Lower lobe of right lung (tissue), 2 donors: ENCODE measurements at places on chromosomes 7 and 10. TPM values are rescaled to one million over a fixed set of nuclear protein-coding genes. Genes with fewer than 3 reads are reported as not detected.
A peak's percentile ranks its signal among the peaks of the same experiment; 100 is the strongest.

The POLR2J3 gene
- total RNA-seq, result 58.1 TPM

The POLR2J2 gene
- 14.8 TPM for total RNA-seq

The SPDYE8 gene
- not detected for total RNA-seq

The CLRN3 gene
- not detected for total RNA-seq

The TLX1 gene
- total RNA-seq, result not detected

- no peaks in the 10 kb centered on the region for H3K27me3 ChIP-seq
- H3K36me3 ChIP-seq, result no peaks in the 10 kb centered on the region
- no peak overlapping the region for H3K4me3 ChIP-seq
- H3K4me1 ChIP-seq, result no peaks in the 10 kb centered on the region
- no peak for DNase-seq
Observed at GRCh38 chr7:101984133-101984879, 166.9 kb downstream of the CUX1 start.

GRCh38 chr10:29322918-29323317 lies 34.0 kb downstream of the LYZL1 start:
- H3K36me3 ChIP-seq, result no peaks in the 10 kb centered on the region
- no peak for DNase-seq
- H3K4me3 ChIP-seq, result no peak overlapping the region
- H3K27me3 ChIP-seq, result no peaks in the 10 kb centered on the region

- H3K36me3 ChIP-seq, result peaks cover 67% of the 10 kb centered on the region
- no peak overlapping the region for H3K27ac ChIP-seq
- no peaks in the 10 kb centered on the region for H3K27me3 ChIP-seq
- no peak for DNase-seq
- no peaks in the 10 kb centered on the region for H3K4me1 ChIP-seq
Observed at GRCh38 chr10:130174328-130174727, 38.1 kb downstream of the GLRX3 start.

DNA sequence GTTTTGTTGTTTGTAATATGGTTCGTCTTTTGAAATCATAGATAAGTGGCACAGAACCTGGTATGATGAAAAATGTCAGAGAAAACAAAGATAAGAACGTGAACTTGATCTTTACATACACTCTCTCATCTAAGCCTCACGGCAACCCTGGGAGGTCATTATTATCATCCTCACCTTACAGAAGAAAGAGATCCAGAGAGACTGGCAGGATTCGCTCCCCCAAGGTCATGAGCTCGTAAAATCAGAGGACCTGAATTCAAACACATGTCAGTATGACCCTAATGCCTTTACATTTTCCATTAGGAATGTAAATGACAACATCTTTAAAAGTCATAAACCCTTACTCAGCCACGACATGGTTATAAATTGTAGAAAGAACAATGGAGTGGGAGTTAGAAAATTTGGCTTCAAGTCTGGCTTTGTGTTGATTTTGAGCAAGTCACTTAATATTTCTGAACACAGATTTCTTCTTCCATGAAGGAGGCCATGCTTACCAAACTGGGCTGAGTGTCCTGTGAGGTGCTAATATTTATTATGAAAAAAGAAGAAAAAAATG lies 35.9 kb downstream of the HIPK2 start:
- H3K27ac ChIP-seq, result no peak overlapping the region
- no peaks in the 10 kb centered on the region for H3K36me3 ChIP-seq
- H3K4me3 ChIP-seq, result no peak overlapping the region
- no peaks in the 10 kb centered on the region for H3K27me3 ChIP-seq
- peaks cover 80% of the 10 kb centered on the region for H3K4me1 ChIP-seq

DNA sequence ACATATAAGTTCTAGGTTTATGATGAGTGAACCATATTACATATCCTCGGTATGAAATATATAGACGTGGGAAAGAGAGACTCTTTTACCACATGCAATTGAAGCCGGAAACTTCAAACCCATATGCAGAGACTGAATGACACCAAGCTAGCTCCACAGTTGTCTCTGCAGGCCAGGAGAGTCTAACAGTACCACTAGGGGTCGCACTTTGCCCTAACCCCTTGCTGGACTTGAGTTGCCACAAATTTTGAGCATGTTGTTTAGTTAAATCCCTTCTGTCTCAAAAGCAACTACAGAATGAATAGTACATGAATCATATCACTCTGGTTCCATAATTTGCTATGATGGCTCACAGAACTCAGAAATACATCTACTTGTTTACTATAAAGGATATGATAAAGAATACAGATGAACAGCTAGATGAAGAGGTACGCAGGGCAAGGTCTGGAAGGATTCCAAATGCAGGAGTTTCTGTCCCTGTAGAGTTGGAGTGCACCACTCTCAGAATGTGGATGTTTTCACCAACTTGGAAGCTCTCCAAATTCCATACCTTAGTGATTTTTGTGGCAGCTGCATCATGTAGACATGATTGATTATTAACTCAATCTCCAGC lies 112.4 kb upstream of the YAE1 start:
- H3K27ac ChIP-seq, result no peak overlapping the region
- no peaks in the 10 kb centered on the region for H3K36me3 ChIP-seq
- peaks cover 4% of the 10 kb centered on the region for H3K27me3 ChIP-seq
- DNase-seq, result no peak

GRCh38 chr10:11261687-11262493 lies 244.2 kb downstream of the CELF2 start:
- no peaks in the 10 kb centered on the region for H3K27me3 ChIP-seq
- no peak overlapping the region for H3K27ac ChIP-seq
- H3K4me1 ChIP-seq, result peaks cover 16% of the 10 kb centered on the region
- no peak overlapping the region for H3K4me3 ChIP-seq

- H3K4me3 ChIP-seq, result no peak overlapping the region
- peaks cover 6% of the 10 kb centered on the region for H3K36me3 ChIP-seq
- peak overlapping the region; percentile 13 for H3K27ac ChIP-seq
- DNase-seq, result no peak
Observed at GRCh38 chr7:151091431-151091830, 5.2 kb downstream of the AGAP3 start.

DNA sequence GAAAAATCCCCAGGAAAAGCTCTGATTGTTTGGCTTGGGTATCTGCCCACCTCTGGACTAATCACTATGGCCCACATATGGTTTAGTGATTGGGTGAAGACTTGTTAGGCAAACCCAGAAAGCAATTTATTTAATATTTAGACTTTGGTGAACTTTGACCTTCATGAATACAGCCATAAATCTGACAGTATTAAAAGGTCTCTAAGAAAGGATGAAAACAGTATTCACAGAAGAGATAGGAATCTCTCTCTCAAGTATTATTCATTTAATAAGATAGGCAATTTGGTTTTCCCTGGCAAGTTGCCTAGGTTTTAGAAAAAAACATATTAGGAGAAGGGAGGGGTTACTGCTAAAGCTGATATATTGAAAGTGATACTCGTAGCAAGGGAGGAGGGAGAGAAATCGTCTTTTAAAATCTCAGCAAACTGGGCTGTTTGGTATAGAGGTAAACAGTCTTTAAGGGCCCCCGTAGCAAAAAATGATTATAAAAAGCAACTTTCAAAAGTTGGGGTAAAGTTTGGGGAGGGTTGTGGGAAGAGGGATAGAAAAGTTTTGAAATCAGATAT lies 57.1 kb downstream of the LSMEM1 start:
- no peaks in the 10 kb centered on the region for H3K36me3 ChIP-seq
- H3K27ac ChIP-seq, result no peak overlapping the region
- DNase-seq, result no peak

GRCh38 chr7:131124867-131125266 lies 202.8 kb upstream of the MKLN1 start:
- no peaks in the 10 kb centered on the region for H3K36me3 ChIP-seq
- no peak overlapping the region for H3K27ac ChIP-seq
- no peak overlapping the region for H3K4me3 ChIP-seq
- H3K27me3 ChIP-seq, result no peaks in the 10 kb centered on the region
- no peak for DNase-seq

GRCh38 chr10:113137941-113138685 lies 188.1 kb downstream of the TCF7L2 start:
- H3K27me3 ChIP-seq, result no peaks in the 10 kb centered on the region
- H3K36me3 ChIP-seq, result peaks cover 21% of the 10 kb centered on the region
- H3K4me3 ChIP-seq, result no peak overlapping the region
- DNase-seq, result no peak

- peak overlapping the region; percentile 15 for H3K27ac ChIP-seq
- DNase-seq, result no peak
- H3K36me3 ChIP-seq, result peaks cover 68% of the 10 kb centered on the region
- H3K27me3 ChIP-seq, result no peaks in the 10 kb centered on the region
Observed at GRCh38 chr7:43625980-43626379, 43.1 kb downstream of the STK17A start.

GRCh38 chr10:132758865-132759264 lies 27.1 kb downstream of the NKX6-2 start:
- H3K4me1 ChIP-seq, result no peaks in the 10 kb centered on the region
- H3K36me3 ChIP-seq, result peaks cover 35% of the 10 kb centered on the region
- DNase-seq, result no peak
- H3K4me3 ChIP-seq, result no peak overlapping the region
- no peak overlapping the region for H3K27ac ChIP-seq
- no peaks in the 10 kb centered on the region for H3K27me3 ChIP-seq

DNA sequence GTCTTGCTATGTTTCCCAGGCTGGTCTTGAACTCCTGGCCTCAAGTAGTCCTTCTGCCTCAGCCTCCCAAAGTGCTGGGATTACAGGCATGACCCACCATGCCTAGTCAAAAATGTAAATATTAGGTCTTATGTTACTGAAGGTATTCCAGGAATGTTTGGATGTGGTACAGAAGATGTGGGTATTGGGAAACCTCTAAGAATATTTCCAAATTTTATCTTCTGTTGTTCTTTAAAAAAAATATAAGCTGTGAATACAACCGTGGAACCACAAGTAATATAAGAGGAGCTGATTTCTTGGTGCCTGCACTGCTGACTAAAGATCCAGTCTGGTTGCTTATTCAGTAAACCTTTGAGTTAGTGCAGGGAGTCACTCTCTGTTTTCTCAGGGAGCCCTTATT lies 178.3 kb downstream of the AUTS2 start:
- peaks cover 8% of the 10 kb centered on the region for H3K4me1 ChIP-seq
- H3K4me3 ChIP-seq, result no peak overlapping the region
- H3K36me3 ChIP-seq, result no peaks in the 10 kb centered on the region
- no peak for DNase-seq
- no peaks in the 10 kb centered on the region for H3K27me3 ChIP-seq

DNA sequence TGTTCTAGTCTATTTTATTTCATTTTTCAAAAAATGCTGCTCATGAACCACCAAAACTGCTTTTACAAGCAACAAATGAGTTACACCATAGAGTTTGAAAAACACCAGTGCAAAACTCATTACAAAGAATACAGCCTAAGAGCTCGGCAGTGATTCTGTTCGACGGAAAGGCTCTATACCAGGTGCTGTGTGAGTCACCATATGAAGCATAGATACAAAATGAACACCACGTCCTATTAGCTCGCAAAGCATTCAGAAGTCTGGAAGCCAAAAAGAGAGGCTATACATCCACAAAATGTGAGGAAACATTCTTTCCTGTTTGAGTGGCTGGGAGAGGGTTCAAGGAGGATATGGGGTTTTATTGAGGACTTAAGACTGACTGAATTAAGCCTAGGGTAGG lies 136.1 kb downstream of the ATE1 start:
- no peak overlapping the region for H3K4me3 ChIP-seq
- H3K27me3 ChIP-seq, result no peaks in the 10 kb centered on the region
- no peak for DNase-seq
- H3K4me1 ChIP-seq, result no peaks in the 10 kb centered on the region
- no peak overlapping the region for H3K27ac ChIP-seq
- H3K36me3 ChIP-seq, result peaks cover 13% of the 10 kb centered on the region

GRCh38 chr10:79312601-79313187 lies 34.6 kb upstream of the PPIF start:
- H3K27me3 ChIP-seq, result no peaks in the 10 kb centered on the region
- peaks cover 12% of the 10 kb centered on the region for H3K4me1 ChIP-seq
- H3K36me3 ChIP-seq, result peaks cover 78% of the 10 kb centered on the region
- DNase-seq, result peak; percentile 26

DNA sequence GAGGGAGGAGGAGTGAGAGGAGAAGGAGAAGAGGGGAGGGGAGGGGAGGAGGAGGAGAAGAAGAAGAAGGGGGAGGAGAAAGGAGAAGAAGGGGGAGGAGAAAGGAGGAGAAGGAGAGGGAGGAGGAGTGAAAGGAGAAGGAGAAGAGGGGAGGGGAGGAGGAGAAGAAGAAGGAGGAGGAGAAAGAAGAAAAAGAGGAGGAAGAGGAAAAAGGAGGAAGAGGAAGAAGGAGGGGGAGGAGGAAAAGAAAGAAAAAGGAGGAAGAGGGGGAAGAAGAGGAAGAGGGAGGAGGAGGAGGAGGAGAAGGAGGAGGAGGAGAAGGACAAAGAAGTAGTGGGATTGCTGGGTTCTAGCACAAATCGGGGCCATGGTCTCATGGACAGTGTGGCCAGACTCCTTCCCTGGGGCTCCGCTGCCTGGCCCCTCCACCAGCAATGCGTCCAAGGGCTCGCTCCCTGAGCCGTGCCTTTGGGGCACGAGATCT lies 4.2 kb upstream of the MAFK start:
- H3K27ac ChIP-seq, result no peak overlapping the region
- DNase-seq, result no peak
- no peaks in the 10 kb centered on the region for H3K36me3 ChIP-seq
- peaks cover 5% of the 10 kb centered on the region for H3K4me1 ChIP-seq
- peaks cover 4% of the 10 kb centered on the region for H3K27me3 ChIP-seq
- no peak overlapping the region for H3K4me3 ChIP-seq

DNA sequence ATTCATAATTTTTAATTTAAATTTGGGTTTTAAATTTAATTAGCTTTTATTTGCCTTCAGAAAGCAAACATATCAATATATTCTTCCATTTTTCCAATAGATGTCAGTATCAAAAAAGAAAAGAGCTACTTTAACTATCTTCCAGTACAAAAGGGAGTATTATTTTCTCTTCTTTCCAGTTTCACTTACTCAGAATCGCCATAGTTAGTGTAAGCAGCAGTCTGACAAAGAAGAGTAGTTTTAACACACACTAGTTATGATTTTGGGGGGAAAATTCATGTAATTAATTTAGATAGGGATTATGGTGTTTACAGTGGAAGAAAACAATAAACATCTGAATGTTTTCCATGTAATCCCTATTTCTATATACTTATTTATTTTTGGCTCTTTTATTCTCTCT lies 272.6 kb upstream of the DGKB start:
- DNase-seq, result no peak
- no peaks in the 10 kb centered on the region for H3K27me3 ChIP-seq
- H3K4me3 ChIP-seq, result no peak overlapping the region
- H3K4me1 ChIP-seq, result no peaks in the 10 kb centered on the region

DNA sequence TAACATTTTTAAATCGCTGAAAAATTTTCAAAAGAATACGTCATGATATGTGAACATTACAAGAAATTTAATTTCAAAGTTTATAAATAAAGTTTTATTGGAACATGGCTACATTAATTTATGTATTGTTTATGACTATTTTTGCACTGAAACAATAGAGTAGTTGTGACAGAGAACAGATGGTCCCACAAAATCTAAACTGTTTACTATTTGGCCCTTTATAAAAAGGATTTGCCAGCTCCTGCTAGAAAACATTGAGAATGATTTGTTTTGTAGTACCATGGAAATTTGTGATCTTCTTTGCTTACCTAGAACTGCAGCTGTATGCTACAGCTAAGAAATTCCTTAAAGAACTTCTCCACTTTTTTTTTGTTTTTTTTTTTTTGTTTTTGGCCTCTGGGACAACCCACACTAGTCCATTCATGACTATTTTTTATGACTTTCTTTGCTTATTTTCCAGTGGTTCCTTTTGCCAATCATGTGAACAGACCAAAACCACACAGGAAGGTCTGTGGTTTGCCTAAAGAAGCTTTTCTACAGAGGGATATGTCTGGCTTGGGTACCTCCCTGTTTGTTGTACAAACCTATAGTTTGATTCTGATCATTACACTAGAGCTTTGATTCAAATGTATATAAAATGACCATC lies 55.7 kb downstream of the ST7 start:
- H3K27ac ChIP-seq, result no peak overlapping the region
- peaks cover 36% of the 10 kb centered on the region for H3K4me1 ChIP-seq
- no peaks in the 10 kb centered on the region for H3K27me3 ChIP-seq
- no peaks in the 10 kb centered on the region for H3K36me3 ChIP-seq
- H3K4me3 ChIP-seq, result no peak overlapping the region
